ENCODE measurements at places on chromosomes 7 and 10.
A peak's percentile ranks its signal among the peaks of the same experiment; 100 is the strongest.

GRCh38 chr7:111853201-111853990 lies 291.1 kb upstream of the IMMP2L start:
- DNase-seq: no peak

DNA sequence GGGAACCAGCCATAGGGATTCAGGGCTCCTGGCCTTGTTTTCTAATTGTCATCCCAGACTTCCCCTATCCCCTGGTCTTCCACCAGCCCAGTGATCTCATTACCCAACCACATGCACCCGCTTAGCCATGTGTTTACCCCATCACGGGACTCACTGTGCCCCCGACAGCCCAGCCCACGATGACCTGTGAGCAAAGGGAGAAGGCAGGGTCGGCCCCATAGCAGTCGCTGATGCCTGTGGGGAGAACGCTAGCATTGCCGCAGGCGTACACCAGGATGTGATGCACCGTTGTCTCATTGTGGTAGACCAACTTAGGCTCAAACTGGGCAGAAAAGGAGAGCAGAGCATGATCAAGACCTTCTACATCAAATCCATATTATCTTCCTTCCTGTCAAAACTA lies 14.0 kb downstream of the PRSS58 start:
- no peak for DNase-seq

- DNase-seq: peak; percentile 67
These were observed 57.3 kb upstream of the CCDC71L start for GRCh38 chr7:106717955-106718871.

DNA sequence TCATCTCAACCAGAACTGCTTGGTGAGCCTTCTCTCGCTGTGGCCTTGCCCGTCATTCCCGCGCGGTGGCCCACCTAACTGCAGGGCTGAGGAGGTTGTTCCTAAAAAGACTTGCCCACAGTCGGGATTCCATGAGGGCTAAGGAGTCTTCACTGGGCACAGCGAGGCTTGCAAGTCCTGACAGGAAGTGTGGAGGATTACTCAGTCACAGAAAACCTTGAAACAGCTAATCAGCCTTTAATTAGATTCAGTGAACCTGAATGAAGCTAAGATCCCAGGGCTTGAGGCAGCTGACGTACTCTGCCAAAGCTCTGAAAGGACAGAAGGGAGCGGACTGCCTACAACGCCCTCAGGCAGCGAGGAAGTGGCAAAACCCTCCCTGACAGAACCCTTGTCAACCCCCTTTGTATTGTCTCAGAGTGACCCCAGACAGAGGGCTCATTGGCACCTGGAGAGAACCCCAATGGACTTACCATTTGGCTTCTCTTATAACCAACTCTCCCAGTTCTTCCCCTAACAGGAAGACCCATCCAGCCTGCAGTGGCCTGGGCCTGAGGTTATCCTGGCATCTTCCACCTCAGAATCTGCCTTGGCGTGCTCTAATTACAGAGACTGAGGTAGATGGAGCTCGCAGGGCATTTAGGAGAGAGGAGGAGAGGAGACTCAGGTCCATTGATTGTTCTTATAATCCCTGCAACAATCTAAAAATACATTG lies 2.5 kb upstream of the LAMB4 start:
- DNase-seq: no peak

DNA sequence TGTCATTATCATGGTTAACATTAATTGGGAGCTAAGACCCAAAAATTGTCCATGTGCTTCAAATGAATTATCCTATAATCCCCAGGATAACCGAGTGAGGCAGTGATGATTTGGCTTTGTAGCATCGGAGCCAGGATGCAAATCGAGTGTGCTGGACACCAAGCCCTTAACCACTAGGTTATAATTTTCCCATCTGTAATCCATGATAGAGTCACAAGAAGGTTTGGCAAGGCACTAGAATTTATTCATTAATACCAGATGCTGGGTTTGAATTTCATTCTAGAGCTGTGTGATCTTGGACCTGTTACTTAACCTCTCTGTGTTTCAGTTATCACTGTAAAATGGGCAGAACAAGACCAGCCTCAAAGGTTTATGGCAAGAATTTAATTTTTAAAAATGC lies 21.0 kb upstream of the ITGB1 start:
- no peak for DNase-seq

DNA sequence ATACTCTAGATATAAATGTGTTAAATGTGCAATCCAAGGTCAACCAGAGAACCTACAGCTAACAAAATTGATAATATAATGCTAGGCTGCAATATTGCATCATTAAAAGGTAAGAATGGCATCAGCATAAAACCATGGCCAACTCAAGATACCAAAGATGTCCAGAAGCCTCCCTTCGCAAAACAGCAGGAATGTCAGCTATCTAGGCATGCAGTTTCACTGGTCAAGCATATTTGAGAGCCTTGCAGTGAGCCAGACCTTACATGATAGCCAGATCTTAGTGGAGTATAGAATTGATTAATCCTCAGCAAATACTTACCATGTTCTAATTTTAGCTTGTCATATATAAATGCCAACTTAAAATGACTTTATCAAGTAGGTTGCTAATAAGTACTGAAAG lies 138.8 kb downstream of the ZEB1 start:
- DNase-seq: no peak

DNA sequence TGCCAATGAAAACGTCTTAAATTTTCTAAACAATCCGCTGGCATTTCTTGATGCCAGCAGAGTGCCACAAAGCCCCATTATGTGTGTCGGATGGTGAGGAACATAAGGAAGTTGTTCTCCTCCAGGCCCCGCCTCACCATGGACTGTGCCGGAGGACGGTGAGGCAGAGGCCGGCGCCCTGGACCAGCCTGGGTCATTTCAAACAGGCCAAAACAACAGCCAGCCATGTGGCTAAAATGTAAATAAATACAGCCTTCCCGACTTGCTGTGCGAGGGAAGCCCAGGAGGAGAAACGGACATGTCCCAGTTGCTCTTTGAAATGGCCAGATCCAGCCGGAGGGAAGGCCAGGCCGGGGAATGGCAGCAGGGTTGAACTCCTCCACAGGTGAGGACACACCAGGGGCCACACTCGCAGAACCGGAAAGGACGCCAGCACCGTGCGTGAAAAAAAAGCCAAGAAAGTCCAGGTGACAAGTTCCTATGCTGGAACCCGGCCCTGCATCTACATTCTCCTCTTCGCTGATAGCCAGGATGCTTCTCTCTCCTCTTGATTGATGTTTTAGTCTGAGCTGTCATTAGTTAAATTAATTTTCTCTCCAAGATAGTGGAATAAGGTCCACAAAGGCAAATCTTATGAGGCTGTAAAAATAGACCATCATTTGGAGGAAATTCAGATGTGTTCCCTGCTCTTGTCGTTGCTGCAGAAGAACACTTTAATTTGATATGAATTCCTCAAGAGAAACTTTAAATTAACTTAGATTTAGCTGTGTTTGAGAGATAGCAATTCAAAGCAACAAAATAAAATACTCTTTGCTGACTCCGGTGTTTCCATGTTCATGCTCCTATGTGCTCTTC lies 64.6 kb downstream of the EBF3 start:
- DNase-seq: no peak

DNA sequence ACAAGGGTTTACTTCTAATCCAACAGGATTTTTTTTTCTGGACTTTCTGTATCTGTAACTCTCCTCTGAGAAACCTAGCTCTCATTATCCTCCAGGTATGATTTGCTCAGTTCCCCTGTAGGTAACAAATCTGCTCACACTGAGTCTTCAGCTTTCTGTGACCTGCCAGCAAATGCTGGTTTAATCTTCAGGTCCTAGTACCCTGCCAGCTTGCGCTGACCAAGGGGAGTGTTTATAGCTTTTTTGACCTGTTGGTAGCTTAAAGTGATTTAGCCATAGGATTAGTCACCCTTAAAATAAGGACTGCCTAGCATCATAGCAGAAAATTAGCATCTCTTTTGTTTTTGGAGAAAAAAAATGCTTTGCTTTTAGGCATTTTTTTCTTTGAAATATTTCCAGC lies 22.4 kb downstream of the SND1 start:
- no peak for DNase-seq

DNA sequence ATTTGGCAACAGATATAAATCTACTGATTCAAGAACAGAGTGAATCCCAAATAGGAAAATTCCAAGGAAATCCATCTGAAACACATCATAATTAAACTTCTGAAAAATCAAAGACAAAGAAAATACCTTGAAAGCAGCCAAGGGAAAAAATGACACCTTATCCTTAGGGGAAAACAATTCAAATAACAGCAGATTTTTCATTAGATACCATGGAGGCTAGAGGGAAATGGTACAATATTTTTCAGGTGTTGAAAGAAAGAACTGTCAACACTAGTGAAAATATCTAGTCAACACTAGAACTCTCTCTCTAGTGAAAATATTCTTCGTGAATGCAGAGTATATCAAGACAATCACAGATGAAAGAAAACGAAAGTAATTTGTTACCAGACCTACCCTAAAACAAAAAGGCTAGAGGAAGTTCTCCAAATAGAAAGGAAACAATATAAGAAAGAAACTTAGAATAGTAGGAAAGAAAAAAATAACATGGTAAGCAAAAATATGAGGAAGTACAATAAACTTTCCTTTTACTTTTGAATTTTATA lies 5.7 kb upstream of the FAM241B start:
- no peak for DNase-seq

DNA sequence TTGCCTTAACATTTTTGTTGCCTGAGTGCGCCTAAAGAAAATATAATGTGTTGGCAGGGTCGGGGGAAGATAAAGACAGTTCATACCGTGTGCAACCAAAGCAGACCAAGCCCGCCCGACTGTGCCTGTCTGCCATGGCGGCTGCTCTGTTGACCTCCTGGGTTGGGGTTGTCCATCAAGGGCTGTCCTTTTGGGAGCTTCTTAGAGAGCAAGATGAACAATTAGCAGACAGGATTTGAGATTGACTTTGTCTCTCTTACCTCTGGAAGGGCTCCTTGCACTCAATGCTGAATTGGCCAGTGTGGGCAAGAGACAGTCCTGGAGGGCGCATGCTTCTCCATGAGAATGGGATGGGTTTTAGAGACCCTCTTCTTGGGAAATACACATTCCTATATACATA lies 319.6 kb downstream of the GLRX3 start:
- no peak for DNase-seq

GRCh38 chr7:151238190-151238810 lies 6.0 kb downstream of the CHPF2 start:
- DNase-seq: no peak

- DNase-seq: no peak
These were observed 406.1 kb upstream of the FZD8 start for GRCh38 chr10:36048236-36048635.
